ENCODE measurements at places on chromosomes 16 and 17.

- DNase-seq, result no peak
Measured at GRCh38 chr17:78665387-78665951, 88.3 kb upstream of the DNAH17 start.

DNA sequence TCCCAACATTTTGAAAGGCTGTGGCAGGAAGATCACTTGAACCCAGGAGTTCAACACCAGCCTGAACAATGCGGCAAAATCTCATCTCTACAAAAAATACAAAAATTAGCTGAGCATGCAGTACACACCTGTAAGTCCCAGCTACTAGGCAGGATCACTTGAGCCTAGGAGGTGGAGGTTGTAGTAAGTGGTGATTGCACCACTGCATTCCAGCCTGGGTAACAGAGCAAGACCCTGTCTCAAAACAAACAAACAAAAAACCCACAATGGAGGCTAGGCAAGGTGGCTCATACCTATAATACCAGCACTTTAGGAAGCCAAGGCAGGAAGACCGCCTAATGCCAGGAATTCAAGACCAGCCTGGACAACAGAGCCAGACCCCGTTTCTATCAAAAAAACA is 12.0 kb downstream of the APPBP2 start:
- no peak for DNase-seq

GRCh38 chr17:31692027-31692426 is 167.0 kb downstream of the COPRS start:
- DNase-seq, result no peak

GRCh38 chr17:63790057-63790456 is 16.1 kb downstream of the DDX42 start:
- DNase-seq, result no peak

- no peak for DNase-seq
Measured at GRCh38 chr16:75130150-75130771, 13.7 kb upstream of the LDHD start.

- DNase-seq, result no peak
Measured at GRCh38 chr17:50115756-50116155, 14.2 kb downstream of the SAMD14 start.

DNA sequence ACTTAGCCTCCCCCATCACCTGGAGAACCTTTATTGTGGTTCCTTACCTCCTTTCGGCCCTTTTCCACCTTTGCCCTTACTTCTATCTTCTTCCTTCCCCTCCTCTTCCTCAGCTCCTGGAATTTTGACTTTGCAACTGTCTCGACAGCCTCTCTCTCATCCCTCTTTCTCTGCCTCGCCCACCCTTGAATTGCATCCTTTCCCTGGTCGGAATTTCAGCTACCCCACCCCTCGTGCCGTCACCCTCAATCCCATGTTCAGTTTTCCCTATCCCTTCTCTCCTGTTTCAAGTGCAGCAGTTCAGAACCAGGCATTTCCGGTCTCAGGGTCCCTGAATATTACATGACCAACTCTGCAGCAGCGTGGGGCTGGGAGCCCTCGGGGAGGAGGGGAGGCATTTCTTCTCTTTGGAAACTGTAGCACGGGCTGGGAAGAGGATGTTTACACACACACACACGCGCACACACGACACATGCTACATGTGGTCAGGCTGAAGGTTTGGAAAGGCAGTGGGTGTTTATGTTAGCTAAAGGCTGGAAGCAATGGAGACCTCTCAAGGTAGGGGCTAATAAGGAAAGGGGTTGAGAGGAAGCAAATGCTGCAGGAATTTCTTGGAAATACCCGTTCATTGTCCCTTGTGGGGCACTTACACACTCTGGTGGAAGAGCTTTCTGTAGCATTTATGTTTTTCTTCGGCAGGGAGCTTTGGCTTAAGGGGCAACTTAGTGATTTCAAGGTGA is 971 bp downstream of the MINK1 start:
- DNase-seq, result no peak

Data from stimulated activated CD8-positive, alpha-beta memory T cell treated with anti-CD3 and anti-CD28 coated beads, Interleukin-15, amount 100 ng/mL, for 48 hours (primary cell).